ENCODE measurements at places on chromosomes 16 and 17.

DNA sequence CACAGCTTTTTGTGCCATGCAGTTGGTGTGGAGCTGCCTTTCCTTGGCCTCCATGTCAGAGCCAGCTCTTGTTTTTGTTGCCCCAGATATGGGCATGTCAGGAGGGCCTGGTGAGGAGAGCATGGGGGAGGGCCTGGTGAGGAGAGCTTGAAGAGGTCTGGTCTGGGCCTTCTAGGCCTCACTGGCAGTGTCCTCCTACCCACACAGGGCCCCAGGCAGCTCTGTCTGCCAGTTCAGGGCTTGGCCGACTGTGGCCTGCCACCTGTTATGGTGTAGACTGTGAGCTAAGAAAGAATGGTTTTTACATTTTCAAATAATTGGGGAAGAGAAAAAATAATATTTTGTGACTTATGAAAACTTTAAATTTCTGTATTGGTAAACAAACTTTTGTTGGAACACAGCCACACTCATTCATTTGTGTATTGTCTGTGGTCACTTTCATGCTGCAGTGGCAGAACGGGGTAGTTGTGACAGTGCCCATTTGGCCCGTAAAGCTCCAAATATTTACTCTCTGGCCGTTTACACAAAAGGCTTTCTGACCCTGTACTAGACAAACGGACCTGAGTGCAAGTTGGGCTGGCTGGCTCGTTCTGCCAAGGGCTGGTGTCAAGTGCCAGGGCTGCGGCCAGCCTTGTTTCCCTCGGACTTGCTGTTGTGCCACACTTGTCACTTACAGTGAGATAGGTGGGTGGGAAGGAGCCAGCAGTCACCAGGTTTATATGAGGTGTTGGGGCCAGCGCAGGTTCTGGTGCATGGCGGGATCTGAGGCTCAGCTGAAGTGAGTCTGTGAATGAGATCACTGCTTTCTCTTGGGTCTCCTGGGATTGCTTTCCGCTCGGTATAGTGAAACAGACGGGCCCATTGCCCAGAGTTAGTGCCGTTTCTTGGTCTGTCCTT is 18.2 kb downstream of the PGS1 start:
- no peak for DNase-seq

GRCh38 chr17:83089328-83090132 is 10.1 kb downstream of the METRNL start:
- DNase-seq: peak; percentile 21

DNA sequence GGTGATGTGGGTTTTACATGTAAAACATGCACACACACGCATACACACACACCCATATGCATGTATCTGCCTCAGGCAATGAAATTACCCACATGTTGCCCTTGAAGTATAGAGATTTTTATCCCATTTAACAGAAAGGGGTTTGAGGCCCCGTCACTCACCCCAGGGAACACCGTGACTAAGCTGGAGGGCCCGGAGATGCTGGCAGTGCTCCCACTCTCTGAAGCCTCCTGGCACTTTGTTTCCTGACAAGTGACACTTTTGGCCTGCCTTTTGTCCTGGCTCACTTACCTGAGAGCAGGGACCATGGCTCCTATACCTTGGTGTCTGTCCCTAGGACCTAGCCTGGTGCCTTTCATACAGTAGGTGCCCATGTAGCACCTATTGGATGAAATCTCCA is 50.0 kb upstream of the TNRC6C start:
- no peak for DNase-seq

GRCh38 chr16:66474750-66475199 is 47.7 kb downstream of the BEAN1 start:
- DNase-seq: no peak

- DNase-seq: no peak
Observed at GRCh38 chr17:16446338-16446983, 31.1 kb downstream of the TRPV2 start.

GRCh38 chr17:69552986-69553667 is 138.6 kb downstream of the MAP2K6 start:
- no peak for DNase-seq

GRCh38 chr16:31700530-31701388 is 172.8 kb upstream of the ZNF267 start:
- DNase-seq: no peak

GRCh38 chr17:5419959-5420653 is at the start of gene RPAIN:
RPAIN (plus strand) TSS chr17:5420182; CDS start chr17:5420211, 29 bp downstream.
- peak; percentile 89 for DNase-seq

DNA sequence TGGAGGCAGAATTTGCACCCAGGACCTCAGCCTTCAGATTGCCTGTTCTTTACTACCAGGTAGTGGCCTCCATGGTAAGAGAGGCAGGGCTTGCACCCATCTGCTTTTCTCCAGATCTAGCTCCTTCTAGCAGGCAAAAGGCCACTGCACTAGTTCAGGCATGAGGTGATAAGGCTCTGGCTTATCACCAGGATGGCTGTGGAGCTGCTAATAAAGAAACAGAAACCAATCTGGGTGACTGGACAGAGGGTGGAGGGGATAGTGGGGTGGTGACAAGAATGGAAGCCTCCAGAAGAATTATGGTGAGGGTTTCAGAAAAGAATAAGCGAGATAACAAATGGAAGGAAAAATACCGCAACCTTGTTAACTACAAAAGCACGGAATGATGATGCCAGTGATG is 15.5 kb upstream of the SUPT4H1 start:
- DNase-seq: no peak

DNA sequence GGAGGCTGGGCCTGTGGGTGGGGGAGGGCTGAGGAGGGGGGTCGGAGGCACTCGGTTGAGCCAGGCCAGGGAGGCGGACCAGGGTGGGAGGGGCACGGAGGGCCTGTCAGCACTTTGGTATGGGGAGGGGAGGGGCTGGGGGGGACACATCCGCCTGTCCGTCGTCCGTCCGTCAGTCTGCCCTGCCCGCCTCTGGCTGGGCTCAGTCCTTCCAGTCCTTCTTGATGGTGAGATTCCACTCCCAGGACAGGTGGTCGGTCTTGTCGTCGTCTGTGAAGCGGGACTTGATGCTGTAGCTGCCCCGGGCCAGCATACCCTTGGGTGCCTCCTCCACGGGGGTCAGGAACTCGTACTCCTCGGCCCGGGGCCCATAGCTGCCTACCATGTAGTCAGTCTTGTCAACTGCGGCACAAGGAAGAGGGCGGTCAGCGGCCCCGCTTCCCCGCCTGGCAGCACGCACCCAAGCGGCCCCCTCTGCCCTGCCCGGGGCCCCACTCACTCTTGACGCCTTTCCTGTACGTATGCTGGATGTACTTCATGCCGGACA is 2.4 kb downstream of the ARHGDIA start:
- DNase-seq: no peak

- DNase-seq: no peak
Observed at GRCh38 chr17:29787995-29788394, 142.0 kb downstream of the SSH2 start.

DNA sequence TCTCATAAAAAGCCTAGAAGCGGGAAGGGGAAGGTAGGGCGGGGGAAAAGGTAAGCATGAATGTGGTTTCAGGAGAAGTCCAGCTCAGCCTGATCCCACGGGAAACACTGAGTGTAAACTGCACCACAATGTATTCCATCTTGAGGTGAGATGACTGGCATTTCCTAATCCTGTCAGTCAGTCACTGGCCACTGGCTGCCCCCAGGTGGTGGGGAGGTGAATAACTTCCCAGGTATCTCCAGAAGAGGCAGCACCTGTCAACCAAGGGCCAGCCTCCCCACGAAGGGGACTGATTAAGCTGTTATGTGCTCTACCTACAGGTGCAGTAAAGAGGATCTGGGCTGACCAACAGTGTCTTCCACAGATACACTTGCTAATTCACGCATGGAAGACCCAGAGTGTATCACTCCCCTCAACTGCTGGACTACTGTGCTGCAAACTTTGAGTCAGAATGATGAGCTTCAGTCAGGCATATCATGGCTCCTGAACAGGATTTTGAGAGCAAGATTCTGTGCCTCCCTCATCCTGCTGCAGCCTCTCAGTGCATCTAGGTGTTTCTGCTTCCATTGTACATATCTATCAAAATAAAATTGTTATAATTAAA is 108.5 kb upstream of the CCL2 start:
- peak; percentile 33 for DNase-seq

DNA sequence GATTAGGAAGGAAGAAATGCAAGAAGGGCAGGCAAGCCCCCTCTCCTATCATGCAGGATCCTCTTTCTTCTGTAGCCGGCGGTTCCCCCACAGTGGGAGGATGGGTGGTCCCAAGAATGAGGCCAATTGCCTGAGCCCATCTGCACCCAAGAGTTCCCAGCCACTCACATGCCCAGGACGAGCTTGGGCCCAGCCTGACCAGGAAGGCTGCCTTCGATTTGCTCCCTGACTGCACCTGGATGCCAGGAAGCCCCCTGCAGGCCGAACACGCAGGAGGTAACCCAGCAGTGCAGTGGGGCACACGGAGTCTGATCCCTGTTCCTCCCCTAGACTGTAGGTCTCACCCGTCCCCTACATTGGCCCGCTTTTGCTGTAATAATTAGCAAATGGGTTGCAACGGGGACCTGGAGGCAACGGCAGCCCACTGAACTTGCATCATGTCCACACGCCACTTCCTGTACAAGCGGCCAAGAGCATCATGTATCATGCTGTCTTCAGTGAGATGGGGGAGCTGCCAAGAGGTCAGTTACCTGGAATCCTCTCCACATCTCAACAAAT is 67.5 kb downstream of the AMFR start:
- DNase-seq: no peak

DNA sequence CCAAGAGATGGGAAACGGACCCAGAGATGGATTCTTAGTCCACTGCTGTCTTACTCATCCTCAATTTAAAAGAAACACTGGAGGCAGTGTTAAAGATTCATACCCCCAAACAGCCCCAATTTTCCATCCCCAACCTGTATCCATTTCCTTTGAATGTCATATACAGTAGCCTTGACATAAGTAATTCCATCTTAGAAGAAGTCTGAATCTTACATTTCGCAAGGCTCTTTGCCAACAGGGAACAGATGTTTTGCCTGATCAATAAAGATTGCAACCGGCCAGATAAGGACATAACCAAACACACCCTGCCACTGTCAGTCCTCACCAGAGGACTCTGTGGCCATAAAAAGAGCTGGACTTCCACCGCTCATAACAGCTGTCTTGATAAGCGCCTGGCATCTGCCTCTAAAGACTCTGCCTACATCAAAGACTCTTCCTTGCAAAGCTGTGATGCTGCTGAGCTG is 59.0 kb upstream of the MED9 start:
- no peak for DNase-seq

DNA sequence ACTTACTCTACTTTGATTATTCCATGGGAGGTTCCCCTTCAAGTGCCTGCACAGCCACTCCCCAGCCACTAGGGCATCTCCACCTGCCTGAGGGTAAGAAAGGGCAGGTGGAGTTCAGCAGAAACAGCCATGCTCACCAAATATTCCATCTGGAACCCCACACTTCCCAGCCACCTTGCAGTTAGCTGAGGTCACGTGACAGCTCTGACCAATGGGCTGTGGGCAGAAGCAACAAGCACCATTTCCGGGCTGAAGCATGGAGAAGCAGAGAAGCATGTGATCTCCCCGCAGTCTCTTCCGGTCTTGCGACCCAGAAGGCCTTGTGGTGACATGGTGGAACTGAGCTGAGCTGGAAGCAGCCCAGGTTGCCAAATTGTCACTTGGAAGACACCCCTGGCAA is 108.6 kb downstream of the CCT6B start:
- no peak for DNase-seq

DNA sequence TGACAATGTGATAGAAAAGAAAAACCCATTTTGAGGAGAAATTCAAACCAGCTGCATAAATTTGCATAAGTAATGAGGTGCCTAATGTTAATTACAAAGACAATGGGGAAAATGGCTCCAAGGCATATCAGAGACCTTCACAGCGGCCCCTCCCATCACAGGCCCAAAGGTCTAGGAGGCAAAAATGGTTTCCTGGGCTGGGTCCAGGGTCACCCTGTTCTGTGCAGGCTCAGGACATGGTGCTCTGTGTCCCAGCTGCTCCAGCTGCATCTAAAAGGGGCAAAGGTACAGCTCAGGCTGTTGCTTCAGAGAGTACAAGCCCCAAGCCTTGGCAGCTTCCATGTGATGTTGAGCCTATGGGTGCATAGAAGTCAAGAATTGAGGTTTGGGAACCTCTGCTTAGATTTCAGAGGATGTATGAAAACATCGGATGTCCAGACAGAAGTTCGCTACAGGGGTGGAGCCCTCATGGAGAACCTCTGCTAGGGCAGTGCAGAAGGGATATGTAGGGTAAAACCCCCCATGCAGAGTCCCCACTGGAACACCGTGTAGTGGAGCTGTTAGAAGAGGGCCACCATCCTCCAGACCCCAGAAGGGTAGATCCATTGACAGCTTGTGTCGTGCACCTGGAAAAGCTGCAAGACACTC is 40.6 kb downstream of the IKZF3 start:
- DNase-seq: no peak

- DNase-seq: no peak
Observed at GRCh38 chr16:49468611-49469310, 95.2 kb downstream of the C16orf78 start.

DNA sequence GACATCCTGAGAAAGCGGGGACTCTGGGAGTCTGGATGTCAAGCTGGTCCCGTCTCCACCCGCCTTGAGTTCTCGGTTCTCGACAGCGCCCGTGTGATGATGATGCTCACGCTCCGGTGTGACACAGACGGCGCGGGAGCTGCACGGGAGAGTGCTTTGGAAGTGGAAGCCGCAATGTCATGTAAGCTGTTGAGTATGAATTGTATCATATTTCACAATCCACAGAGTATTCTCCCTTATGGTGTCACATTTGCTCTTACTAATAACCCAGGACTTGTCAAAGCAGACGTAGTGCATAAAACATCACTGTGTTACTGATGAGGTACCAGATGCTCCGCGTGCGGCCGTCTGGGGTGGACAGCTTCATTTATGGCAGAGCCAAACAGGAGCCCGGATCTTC is 217.5 kb upstream of the CHMP6 start:
- no peak for DNase-seq

DNA sequence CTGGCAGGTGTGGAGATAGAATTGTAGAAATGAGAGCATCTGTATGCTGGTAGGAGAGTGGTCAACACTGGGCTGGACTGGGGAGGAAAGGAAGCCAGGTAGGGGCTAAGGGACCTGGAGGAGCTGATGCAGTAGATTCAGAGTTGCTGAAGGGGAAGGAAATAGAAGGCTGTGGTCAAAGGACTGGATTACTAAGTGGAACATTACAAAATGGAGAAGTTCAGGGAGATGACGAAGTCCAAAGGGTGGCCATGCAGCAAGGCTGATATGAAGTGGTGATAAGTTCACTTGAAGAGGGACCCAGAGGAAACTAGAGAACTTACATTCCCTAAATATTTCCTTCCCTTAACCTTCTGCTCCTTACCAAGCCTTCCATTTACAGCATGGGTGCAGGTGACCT is 8.6 kb upstream of the CCL2 start:
- DNase-seq: no peak

- no peak for DNase-seq
Observed at GRCh38 chr16:17518441-17518840, 47.7 kb upstream of the XYLT1 start.

All from NCI-H526 treated with DMSO at 0.1 percent for 48 hours (cell line).